ENCODE measurements at places on chromosomes 6 and 20.

DNA sequence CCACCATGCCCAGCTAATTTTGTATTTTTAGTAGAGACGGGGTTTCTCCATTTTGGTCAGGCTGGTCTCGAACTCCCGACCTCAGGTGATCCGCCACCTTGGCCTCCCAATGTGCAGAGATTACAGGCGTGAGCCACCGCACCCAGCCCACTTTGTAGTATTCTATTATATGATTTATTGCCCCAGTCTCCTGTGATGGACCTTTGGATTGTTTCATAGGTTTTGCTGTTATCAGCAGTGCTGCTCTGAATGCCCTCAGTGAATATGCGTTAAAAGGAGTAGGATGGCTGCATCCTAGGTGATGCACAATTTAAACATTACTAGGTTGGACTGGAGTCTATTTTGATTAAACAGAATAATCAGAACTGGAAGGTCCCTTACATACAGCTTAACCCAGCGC lies 10.3 kb downstream of the ID1 start:
- no peak for DNase-seq

DNA sequence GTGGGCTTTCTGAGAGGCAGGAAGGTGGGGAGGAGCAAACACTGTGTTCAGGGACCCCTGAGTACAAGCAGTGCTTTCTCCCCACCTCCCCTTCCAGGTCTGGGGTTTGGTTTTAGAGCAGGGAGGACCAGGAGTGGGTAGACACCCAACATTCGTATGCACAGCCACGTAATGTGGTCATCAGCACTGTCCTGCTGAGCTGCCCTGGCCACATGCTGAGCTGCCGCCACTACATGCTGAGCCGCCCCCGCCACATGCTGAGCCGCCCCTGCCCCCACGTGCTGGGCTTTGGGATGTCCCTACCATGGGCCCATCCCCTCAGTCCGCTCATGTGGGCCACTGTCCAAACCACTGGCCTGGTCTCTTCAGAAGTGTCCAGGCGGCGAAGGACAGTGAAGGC lies 214.9 kb upstream of the CST7 start:
- DNase-seq = no peak

- DNase-seq = no peak
These were observed 303.3 kb upstream of the MMS22L start for GRCh38 chr6:97586344-97586743.

DNA sequence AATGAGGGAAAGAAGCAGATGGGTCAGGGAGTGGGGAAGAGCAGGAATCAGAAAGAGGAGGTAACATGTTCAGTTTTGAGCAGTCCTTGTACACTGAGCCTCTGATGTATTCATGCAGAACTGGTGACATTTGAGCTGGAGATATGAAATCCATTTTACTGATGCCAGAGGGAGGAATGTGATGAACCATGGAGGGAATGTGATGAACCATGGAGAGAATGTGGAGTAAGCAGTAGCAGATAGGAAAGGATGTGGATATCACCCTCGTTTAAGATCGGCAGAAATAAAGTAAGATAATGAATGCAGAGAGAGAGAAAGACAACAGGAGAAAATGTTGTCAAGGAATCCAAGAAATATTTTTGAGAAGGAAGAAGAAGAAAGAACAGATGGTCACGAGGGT lies 231.6 kb downstream of the TBXT start:
- DNase-seq = no peak

DNA sequence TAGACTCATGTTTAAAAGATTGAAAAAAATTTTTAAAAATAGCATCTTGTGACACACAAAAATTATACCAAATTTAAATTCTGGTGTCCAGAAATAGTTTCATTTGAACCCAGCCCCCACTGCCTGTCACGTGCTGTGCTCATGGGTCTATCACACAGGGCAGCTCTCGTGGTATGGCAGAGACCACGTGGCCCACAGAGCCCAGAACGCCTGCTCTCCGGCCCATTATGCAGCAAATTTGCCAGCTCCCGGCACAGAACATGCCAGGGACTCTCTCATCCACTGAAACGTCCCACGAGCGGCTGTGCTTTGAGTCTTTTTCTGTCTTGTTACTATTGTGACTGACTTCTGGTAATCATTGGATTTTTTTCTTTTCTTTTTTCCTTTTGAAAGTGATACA lies 224.3 kb downstream of the TTLL2 start:
- DNase-seq = no peak

DNA sequence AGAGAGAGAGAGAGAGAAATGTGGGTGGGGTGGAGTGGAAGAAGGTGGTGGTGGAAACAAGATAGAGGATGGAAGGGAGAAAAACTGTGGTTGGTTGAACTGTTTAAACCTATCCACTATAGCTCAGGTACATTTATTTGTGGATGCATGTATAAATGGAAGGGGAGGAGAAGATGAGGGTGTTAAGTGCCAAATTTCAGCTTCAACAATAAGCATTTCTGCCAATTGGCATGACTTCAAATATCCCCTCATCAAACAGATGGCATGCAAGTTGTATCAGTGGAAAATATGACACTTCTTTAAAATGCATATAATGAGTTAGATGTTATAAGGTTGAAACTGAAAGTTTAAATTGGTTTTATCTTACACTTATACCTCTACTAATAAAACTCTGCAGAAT lies 216.1 kb downstream of the LMBRD1 start:
- no peak for DNase-seq

GRCh38 chr6:166463359-166464067 lies 80.8 kb upstream of the MPC1 start:
- DNase-seq = no peak

DNA sequence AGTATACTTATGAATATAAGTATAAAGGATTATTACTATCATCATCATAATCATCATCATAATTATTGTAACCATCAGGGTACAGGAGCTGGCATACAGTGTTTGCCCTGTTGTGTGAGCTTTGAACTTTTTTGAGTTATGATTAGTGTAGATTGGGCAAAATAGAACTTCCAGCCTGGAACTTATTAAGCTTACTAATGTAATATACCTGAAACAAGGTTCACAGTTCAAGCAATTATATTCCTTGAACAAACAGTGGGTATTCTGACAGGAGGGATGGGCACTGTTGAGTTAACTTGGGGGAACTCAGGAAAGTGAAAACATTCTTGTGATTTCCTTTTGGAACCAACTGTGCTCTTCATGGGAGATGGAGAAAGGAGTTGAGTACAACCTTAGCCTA lies 680.0 kb downstream of the DOK5 start:
- DNase-seq = no peak

DNA sequence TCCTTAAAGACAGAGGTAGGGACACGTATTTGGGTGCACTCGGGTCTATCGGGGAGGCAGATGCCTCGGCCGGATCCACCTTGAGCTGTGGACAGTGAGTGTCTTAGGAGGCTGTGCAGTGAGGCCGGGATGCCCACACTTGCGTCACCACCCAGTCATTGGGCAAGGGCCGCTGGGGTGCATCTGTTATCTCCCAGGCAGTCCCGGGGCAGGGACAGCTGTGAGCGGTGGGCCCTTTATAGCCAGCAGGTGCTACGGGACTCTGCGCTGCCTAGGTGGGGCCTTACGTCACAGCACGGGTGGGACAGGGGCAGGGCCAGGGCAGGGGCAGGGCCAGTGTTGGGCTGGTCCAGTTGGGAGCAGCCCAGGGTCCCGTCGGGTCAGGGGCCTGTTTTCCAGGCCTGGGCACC lies 689 bp upstream of the COL20A1 start:
- no peak for DNase-seq
